ENCODE measurements at places on chromosomes 4 and X. TPM values are rescaled to one million over a fixed set of nuclear protein-coding genes. Genes with fewer than 3 reads are reported as not detected.

DNA sequence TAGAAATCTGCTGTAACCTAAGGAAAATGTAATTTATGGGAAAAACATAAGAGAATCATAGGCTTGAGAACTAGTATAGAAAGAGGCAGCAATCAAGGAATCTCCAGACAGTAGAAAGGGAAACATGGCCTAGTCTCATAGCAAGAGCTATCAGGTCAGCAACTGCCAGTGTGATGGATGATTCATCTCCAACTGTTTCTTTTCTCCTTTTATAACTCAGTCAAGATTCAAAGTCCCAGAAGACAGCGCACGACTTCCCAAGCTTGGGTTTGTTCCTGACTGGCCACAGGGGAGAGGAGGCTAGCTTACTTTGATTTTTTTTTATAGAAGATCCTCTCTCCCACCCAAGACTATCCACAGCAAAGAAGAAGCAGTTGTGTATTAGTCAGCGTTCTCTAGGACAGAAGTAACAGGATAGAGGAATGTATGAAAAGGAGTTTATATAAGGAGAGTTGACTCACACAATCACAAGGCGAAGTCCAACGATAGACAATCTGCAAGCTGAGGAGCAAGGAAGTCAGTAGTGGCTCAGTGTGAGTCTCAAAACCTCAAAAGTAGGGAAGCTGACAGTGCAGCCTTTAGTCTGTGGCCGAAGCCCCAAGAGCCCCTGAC, 181.5 kb downstream of the GC start:
- H3K27me3 ChIP-seq = peaks cover 3% of the 10 kb centered on the region
- no peak overlapping the region for H3K27ac ChIP-seq
- DNase-seq = no peak
- H3K4me1 ChIP-seq = no peaks in the 10 kb centered on the region

- DNase-seq = no peak
- H3K36me3 ChIP-seq = no peaks in the 10 kb centered on the region
- no peaks in the 10 kb centered on the region for H3K27me3 ChIP-seq
- H3K4me3 ChIP-seq = no peak overlapping the region
- H3K27ac ChIP-seq = no peak overlapping the region
Measured at GRCh38 chr4:39687014-39687413, 10.9 kb upstream of the UBE2K start.

GRCh38 chr4:94298725-94299252, 43.8 kb downstream of the HPGDS start:
- no peaks in the 10 kb centered on the region for H3K27me3 ChIP-seq
- no peaks in the 10 kb centered on the region for H3K4me1 ChIP-seq
- H3K4me3 ChIP-seq = no peak overlapping the region
- no peak overlapping the region for H3K27ac ChIP-seq

GRCh38 chr4:28799696-28800095, 1920.5 kb upstream of the PCDH7 start:
- H3K4me3 ChIP-seq = no peak overlapping the region
- DNase-seq = no peak
- no peaks in the 10 kb centered on the region for H3K27me3 ChIP-seq
- no peak overlapping the region for H3K27ac ChIP-seq

GRCh38 chr4:138775890-138776289, 239.7 kb upstream of the NOCT start:
- no peak for DNase-seq
- no peaks in the 10 kb centered on the region for H3K4me1 ChIP-seq
- peaks cover 2% of the 10 kb centered on the region for H3K27me3 ChIP-seq
- no peak overlapping the region for H3K27ac ChIP-seq

- no peaks in the 10 kb centered on the region for H3K4me1 ChIP-seq
- no peak for DNase-seq
- no peak overlapping the region for H3K4me3 ChIP-seq
- H3K36me3 ChIP-seq = no peaks in the 10 kb centered on the region
- no peak overlapping the region for H3K27ac ChIP-seq
Measured at GRCh38 chrX:129361576-129361975, 161.7 kb downstream of the SMARCA1 start.

DNA sequence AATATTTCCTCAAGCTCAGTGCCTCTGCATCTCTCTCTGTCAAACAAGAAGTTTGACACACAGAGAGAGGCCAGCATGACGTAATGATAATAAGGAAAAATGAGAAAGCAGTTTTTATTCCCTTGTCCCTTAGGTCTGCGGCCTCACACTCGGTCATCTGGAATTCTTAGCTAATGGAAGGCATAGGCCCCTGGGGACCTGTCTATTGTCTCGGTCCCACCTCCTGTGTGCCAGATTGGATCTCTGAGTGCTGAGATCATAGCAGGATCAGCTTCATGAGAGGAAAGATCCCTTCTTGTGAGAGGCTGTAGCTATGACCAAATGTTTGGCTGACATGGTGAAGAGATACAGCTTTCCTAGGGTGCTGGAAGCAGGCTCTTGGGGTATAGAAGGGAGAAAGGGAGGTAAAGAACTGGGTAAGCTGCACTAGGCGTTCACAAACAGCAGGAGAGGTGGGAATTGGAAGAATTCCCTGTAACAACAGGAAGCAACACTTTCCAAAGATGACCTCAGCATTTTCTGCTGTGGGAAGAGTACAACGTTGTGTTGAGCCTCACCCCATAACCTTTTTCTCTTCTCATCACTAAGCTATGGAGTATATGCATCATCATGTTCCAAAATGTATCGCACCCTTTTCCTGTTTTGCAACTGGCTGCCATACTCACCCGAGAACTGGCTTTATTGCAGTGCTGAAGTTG, 20.2 kb downstream of the TMEM31 start:
- H3K4me3 ChIP-seq = no peak overlapping the region
- no peak overlapping the region for H3K27ac ChIP-seq
- H3K27me3 ChIP-seq = peaks cover 6% of the 10 kb centered on the region
- H3K4me1 ChIP-seq = peaks cover 7% of the 10 kb centered on the region
- H3K36me3 ChIP-seq = no peaks in the 10 kb centered on the region

- H3K36me3 ChIP-seq = no peaks in the 10 kb centered on the region
- H3K4me3 ChIP-seq = no peak overlapping the region
- no peak for DNase-seq
Measured at GRCh38 chr4:31069151-31069550, 349.0 kb downstream of the PCDH7 start.

GRCh38 chr4:102339018-102339417, 6.3 kb downstream of the SLC39A8 start:
- H3K27ac ChIP-seq = no peak overlapping the region
- no peaks in the 10 kb centered on the region for H3K36me3 ChIP-seq
- H3K4me1 ChIP-seq = peaks cover 16% of the 10 kb centered on the region
- DNase-seq = no peak
- H3K4me3 ChIP-seq = no peak overlapping the region

GRCh38 chrX:86805241-86805640, 657.0 kb downstream of the DACH2 start:
- H3K27ac ChIP-seq = no peak overlapping the region
- H3K36me3 ChIP-seq = no peaks in the 10 kb centered on the region
- H3K4me3 ChIP-seq = no peak overlapping the region
- H3K4me1 ChIP-seq = no peaks in the 10 kb centered on the region
- no peaks in the 10 kb centered on the region for H3K27me3 ChIP-seq
- no peak for DNase-seq

GRCh38 chr4:52234561-52235440, 183.7 kb downstream of the SPATA18 start:
- no peak overlapping the region for H3K4me3 ChIP-seq
- no peaks in the 10 kb centered on the region for H3K36me3 ChIP-seq
- DNase-seq = no peak
- no peak overlapping the region for H3K27ac ChIP-seq
- peaks cover 2% of the 10 kb centered on the region for H3K27me3 ChIP-seq

GRCh38 chr4:48379587-48380180, 38.4 kb downstream of the SLAIN2 start:
- no peak for DNase-seq
- peak overlapping the region; percentile 15 for H3K27ac ChIP-seq
- H3K27me3 ChIP-seq = no peaks in the 10 kb centered on the region
- peaks cover 5% of the 10 kb centered on the region for H3K36me3 ChIP-seq
- H3K4me1 ChIP-seq = peaks cover 57% of the 10 kb centered on the region
- no peak overlapping the region for H3K4me3 ChIP-seq

DNA sequence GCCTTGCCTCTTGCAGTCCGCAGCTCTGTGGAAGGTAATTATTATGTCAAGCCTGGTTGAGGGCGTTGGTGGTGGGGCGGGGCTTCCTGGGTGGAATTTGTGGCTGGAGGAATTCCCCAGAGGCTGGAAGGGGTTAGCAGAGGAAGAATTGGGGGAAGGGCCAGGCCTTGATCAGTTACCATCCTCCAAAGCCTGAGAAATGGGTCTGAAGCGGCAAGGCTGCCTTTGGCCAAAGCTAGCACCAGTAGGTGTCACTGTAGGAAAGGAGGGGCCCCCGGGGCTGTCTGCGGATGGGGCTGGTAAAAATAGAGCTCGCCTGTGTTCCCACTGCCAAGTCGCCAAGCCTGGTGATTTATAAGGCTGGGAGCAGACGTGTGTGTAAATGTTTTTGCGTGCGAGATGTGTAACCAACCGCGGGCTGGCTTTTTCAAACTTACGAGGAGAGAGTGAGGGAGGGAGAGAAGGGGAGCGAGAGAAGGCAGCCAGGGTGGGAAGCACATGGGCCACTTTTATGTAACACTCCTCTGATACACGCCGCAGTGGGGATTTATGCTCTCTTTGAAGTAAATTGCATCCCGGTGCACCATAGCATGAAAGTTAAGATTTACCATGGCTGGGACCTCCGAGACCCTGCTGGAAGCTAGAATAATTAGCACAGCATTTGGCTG, 367.0 kb downstream of the BCOR start:
- peaks cover 4% of the 10 kb centered on the region for H3K27me3 ChIP-seq
- H3K4me1 ChIP-seq = peaks cover 6% of the 10 kb centered on the region
- H3K4me3 ChIP-seq = peak overlapping the region; percentile 76
- peak; percentile 20 for DNase-seq
- no peaks in the 10 kb centered on the region for H3K36me3 ChIP-seq
- H3K27ac ChIP-seq = no peak overlapping the region

Gene FOXR2
- not detected for polyA plus RNA-seq

Gene TMEM150C
- polyA plus RNA-seq = 0.45 TPM

Data from immature natural killer cell (primary cell).